ENCODE measurements at places on chromosomes 3 and 15.

DNA sequence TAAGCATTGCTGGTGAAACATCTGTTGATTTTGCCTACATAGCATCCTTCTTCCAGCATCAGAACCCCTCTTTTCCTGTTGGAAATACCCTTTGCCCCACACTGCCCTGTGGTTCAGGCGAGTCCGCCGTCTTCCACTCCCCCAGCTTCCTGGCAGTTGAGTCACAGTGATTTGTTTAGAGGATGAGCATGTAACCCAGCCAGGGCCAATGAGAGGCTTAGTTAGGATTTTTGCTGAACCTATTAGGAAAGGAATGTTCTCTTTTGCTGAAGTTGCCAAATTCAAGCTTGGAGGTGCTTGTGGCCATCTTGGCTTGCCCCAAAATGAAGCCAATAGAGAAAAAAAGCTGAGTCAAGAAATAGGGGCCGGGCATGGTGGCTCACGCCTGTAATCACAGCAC is 19.0 kb upstream of the MEX3B start:
- no peak for DNase-seq

GRCh38 chr3:196012941-196013476 is 68.9 kb downstream of the TFRC start:
- DNase-seq, result no peak

DNA sequence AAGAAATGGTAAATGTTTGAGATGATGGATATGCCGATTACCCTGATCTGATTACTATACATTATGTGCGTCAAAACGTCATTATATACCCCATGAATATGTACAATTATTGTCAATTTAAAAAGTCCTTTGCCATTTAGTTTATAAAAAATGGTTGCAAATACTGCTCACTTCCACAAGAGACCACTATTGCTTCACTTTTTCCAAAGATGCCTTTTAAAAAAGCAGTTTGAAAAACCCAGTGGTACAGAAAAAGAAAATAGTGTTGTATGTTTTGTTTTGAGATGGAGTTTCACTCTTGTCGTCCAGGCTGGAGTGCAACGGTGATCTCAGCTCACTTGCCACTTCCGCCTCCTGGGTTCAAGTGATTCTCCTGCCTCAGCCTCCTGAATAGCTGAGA is 39.3 kb downstream of the EDEM1 start:
- DNase-seq, result no peak

GRCh38 chr3:137761563-137762503 is 2.3 kb upstream of the SOX14 start:
- DNase-seq, result no peak

DNA sequence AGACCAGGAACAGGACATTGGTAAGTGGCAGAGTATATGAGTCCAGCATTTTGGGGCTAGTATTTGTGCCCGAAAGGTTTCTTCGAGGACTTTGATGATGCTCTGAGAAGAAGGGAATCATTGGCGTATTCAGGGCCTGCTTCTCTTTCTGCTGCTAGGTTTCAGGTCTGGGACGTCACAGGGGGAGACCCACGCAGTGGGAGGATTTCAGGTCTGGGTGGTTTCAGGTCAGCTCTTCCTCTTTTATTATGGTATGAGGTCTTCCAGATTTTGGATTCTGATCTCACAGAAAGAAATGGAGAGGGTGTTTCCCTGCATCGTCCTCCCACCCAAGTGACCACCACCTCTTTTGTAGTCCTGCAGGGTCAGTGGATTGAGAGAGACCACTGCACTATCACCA is 62.5 kb downstream of the CDAN1 start:
- no peak for DNase-seq

GRCh38 chr3:65210026-65210814 is 522.4 kb upstream of the ADAMTS9 start:
- DNase-seq, result no peak

GRCh38 chr15:91522605-91523332 is 330.7 kb upstream of the SLCO3A1 start:
- DNase-seq, result no peak

DNA sequence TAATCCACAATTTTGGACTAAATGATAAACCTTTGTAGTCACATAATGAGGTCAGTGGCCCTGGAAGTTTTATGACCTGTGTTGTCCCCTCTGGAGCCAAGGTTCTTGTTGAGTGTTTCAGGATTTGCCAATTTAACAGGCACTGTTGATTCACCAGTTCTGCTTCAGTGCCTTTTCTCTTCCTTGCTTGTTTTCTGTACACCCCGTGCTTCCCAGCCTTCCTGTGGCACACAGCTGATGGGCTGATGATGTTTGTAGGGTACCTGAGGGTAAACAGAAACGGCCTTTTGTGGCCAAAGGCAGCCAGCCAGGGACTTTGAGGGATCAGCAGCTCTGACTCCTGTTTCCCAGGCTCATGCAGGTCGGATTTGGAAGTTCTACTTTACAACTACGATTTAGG is 13.3 kb downstream of the GYG1 start:
- DNase-seq, result peak; percentile 54

DNA sequence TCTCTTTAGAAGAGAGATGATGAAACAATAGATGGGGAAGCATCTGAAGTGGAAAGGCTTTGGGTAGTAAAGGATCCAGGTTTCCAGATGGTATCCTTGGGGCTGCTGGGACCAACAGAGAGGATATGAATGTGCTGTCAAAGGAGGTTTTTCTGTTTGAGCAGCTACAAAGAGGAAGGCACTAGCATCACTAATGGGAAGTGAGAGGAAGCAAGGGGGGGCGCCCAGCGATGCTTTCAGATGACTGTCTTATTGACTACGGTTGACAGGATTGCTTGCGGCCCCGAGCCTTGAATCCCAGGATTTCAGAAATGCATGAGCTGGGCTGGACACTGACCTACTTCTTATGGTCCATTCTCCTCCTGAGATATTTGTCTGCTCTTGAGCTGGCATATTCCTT is 103.8 kb upstream of the GALNT15 start:
- DNase-seq, result no peak

DNA sequence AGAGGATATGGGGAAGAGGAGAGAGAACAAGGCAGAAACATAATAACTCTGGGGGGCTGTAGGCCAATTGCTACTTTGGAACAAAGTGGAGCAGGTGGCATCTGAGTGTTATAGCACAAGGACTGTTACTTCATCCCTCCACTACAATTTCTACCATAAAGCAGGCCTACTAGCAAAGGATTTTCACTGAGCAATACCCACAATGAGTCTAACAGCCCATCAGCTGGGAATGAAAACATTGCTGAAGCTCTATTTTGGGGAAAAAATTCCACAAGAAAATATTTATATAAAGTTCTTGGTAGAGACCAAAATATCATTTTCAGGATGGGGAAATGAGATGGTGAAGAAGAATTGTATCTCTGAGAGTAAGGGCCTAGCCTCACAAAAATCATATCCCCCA is 3.6 kb upstream of the SHC4 start:
- DNase-seq, result no peak

GRCh38 chr3:109269577-109270275 is 46.6 kb downstream of the DPPA2 start:
- no peak for DNase-seq

DNA sequence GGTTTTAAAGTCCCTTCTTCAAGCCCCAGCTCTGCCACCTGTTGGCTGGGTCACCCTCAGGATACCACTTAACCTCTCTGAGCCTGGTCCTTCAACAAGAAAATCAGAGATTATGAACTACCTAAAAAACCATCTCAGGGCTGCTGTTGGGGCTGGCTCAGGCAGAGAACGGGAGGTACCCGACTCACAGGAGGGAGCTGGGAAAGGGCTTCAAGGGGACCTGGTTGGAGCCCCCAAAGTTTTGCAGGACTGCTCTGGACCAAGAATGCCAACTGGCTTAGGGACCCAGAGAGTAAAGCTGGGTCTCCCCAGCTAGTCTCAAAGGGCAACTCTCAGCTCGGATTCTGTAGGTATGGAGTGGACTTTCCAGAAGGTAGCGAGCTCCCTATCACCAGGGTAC is 41.5 kb downstream of the WNT7A start:
- DNase-seq, result no peak

DNA sequence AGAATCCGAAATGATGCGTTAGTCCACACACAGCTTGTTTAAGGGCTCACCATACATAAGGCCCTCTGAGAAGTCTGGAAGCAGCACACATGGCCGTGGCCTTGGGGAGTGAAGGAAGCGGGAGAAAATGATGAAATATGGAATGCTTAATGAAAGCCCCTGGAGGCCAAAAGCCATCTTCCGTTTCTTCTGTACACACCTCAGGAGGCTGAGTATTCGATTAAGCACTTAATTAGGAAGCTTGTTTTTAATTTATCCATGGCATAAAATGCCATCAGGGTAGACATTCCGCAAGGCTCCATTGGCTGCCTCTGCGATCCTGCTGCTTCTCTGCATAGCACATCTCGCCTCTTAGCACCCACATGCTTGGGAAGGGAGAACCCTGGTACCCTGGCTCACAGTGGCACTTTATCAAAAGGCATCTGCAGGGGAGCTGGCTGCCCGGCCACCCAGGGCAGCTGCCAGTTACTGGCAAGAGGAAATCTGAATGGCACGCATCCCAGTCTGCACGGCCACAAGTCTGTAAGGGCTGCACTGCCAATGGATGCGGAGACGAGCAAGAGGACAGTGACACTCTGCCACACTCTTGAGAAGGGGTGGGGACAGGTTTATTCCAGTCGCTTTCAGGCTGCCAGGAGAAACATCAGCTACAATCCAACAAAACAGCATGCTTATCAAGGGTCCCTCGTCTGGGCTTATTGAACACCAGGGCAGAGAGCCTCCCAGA is 356.2 kb downstream of the OCA2 start:
- no peak for DNase-seq

DNA sequence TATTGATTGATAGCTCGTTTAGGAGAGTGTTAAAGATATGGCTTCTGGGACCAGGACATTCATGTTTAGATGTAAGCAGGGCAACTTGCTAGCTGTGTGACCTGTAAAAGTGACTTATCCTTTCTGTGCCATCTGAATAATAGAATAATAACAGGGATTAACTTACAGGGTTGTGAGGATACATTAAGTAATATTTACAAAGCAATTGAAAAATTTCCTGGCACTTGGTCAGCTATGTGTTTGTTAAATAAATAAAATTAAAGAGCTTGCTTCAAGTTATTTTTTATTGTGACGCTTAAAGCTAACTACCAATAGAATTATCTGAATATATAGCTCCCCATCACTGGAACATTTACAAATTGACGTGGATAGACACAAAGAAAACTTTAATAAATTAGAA is 287.9 kb upstream of the CDIN1 start:
- DNase-seq, result no peak

DNA sequence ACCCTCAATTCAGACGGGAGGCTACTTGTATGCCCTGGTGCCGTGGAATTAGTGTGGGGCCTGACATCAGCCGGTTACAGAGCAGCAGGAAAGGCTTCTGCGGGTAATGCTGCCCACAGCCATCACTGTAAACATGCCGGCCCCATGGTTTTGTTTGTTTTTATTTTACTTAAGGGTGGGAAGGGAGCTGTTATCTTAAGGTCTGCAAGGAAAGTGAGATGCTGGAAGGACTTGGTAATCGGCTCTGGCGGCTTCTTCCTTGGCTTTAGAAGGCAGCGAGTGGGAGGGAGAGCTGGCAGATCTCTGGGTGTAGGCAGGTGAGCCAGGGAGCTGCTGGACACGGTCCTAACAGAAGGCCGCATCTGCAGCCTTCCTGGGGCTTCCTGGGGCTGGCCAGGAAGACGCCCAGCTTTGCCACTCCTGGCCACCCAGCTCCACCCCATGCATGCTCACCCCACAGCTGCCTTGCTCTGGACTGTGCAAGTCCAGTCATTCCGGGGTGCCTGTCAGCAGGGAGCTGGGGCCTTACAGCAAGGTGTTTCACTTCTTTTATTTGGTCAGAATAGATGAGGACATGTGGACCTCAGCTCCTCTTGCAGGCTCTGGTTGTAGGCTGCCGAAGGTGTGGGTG is 54.1 kb upstream of the FURIN start:
- DNase-seq, result no peak

DNA sequence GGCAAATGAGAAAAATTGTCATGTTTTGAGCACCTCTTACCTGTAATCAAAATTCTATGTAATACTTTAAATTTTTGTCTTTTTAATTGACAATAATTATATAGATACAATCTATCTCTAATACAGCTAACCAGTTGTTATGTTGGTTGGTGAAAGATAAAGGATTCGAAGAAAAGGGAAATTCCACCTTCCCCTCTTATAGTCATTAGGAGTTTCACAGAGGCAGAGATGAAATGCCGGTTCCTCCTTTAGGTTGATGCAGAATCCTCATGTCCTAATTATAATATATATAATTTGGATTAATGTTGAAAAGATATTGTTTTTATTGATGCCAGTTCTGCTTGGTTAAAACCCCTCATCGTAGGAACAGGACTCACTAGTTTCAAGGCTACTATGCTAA is 67.1 kb downstream of the LRCH3 start:
- no peak for DNase-seq

DNA sequence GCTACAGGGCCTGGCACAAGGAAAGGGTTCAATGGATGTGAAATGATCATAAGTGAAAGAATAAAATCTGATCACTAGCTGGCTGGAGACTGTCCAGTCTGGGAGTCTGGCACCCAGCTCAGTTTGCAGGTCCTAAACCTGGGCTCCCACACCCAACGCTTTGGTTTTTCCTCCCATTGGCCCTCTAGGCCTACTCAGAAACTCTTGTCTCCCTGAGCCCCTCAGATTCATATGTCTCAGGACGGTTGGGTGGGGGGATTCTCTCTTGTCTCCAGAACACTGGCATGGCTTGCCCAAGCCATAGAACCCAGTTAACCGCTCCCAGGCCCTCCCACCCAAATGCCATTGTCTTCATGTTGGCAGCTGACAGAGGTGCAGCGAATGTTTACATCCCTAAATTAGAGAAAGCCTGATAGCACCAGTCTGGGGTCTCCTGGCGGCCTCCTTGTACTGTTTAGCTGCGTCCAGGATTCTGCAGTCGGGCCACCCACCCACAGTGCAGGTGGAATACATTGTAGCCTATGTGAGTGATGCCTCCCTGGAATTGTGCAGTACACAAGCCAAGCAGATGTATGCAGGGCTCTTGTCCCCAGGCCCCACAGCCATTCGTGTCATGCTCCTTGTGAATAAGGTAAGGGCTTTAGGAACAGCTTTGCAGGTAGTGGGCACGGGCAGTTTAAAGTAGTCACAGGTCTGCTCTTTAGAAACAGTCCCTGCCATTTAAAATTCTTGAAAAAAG is 266.3 kb downstream of the XXYLT1 start:
- no peak for DNase-seq

Data from NCI-H510A (cell line).